ENCODE measurements at places on chromosomes 1 and 21.

- DNase-seq: no peak
These were observed 43.3 kb upstream of the RABGAP1L start for GRCh38 chr1:174116042-174116441.

GRCh38 chr1:3679799-3680453 is 27.6 kb downstream of the TP73 start:
- DNase-seq: no peak

DNA sequence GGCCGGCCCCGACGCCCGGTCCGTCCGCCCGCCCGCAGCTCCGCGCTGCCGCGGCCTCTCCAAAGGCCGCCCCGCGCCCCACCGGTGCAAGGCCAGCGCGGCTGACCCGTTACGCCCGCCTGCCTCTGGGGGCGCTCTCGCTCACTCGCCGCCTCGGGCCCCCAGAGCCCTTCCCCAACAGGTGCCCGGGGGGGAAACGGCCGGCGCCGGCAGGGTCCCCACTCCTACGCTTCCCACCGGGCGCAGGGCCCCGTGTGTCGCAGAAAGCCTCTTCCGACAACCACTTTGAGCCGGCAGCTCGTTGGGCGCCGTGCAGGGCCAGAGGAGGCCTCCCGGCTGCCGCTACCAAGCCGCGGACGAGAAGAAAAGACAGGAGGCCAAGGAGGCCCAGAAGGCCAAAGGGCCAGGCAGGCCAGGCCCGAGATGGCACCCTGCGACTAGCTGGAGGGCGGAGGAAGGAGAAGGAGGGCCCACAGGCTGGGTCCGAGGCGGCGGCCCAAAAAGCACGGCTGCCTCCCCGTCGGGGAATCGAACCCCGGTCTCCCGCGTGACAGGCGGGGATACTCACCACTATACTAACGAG is 64.9 kb upstream of the FCGR2A start:
- DNase-seq: no peak

- DNase-seq: no peak
These were observed at the start of gene IFI44 for GRCh38 chr1:78649628-78650027. TSS of gene IFI44 (plus strand) at chr1:78649831. CDS start at chr1:78650196, 365 bp downstream.

- peak; percentile 5 for DNase-seq
These were observed 78.1 kb upstream of the DNAH14 start for GRCh38 chr1:224851210-224851847.

DNA sequence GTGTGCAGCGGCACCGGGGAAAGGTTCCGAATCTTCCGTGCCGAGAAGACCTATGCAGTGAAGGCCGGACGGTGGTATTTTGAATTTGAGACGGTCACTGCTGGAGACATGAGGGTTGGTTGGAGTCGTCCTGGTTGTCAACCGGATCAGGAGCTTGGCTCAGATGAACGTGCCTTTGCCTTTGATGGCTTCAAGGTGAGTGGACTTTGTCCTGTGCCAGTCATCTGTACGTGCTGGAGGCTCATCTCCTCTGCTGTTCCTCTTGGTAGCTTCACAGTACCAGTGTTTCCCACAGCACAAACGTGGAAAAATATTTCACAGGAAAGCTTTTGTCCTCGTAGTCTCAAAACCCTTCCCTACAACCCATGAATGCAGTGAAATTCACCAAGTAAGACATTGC is 324.1 kb downstream of the ZP4 start:
- no peak for DNase-seq

Data from GOT3 (cell line).